ENCODE measurements at places on chromosomes 6 and 20.
A peak's percentile ranks its signal among the peaks of the same experiment; 100 is the strongest.

DNA sequence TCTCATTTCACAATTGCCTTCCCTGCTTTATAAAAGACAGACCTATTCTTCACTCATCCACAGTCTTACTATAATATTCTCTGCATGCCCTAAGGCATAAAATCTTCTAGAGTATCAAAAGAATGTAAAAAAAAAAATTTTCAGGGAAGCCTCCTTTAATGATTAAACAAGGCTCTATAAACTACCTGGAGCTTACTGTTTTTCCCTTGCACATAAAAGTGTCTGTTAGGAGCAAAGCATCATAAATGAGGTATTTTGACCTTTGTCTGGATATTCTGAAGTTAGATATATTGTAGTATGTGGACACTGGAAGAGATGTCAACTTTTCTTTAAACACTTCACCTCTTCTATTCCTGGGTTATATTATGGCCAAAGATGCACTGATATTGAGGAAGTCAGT is 97.5 kb downstream of the ARHGAP18 start:
- DNase-seq, result no peak

DNA sequence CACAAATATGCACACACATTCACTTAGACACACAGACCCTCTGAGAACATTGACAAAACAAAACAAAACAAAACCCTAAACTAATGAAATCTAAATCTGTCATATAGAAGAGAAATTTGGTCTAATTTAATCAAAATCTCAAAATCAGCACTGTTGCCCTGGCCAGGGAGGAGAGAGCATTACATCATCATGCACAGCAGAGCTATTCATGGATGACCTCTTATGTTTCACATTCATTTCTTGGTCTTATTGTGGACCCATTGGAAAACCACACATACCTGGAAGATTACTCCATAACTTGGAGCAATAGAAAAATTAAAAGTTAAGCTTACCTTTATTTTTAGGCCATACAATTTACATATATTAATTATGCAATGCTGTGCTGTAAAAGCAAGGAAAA is 1223.6 kb upstream of the GJE1 start:
- DNase-seq, result no peak

DNA sequence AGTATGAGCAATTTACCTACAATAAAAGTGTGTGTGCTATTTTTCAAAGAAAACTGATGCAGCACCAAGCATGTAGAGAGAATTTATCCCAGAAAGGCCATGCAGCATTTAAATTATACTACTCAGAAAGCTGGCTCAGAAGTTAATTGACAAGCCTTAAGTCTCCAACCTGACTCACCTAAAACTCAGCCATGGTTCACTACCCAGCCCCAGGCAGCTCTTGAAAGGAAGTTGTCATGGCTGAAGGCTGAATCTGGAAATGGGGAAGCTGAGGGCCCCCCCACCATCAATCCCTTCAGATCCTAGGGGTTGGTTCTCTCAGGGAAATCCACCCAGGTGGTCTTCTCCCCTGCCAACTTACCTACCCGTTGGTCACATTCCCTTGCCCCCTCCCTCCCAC is 19.7 kb downstream of the PPIL6 start:
- no peak for DNase-seq

GRCh38 chr6:63340351-63340750 is 20.6 kb upstream of the LGSN start:
- no peak for DNase-seq

DNA sequence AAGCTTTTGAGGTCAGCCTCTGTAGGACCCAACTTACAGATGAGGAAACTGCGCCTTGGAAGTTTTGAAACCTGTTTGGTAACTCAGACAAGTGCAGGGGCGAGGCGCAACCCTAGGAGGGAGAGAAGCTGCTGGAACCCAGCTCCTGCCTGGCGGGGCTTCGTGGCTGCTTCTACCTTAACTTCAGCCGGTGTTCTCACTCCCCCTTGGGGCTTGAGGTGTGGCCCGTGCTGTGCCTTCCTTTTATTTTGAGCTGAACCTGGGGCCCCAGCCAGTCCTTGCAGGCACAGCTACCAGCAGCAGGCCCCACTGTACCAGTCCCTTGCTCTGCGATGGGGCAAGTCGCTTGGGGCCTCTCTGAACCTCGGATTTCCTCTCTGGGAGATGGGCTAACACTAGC is 12.0 kb downstream of the RBM38 start:
- no peak for DNase-seq

DNA sequence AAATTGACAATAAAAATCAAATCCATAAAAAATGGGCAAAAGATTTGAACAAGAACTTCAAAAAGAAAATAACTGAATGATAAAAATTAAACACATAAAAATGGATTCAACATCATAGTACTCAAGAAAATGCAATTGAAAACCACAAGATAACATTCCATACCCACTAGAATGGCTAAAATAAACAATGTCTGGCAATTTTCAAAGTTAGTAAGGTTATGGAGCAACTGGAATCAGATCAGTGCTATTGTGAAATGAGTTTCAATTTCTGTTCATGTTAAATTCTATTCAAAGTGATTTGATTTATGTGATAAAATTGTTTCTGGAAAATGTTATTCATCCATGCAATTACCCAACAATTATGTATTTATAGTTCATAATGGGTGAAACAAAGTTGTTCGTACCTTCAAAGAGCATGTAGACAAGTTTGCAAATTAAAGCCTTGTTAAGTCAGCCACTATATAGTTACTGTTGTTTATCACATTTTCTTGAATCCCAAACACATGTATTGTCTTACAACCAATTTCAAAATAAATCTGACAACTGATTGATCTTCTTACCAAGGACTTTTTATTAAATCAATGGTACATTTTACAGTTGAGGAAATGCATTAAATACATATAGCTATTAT is 151.5 kb upstream of the CENPW start:
- DNase-seq, result no peak

GRCh38 chr20:4961746-4962145 is 39.6 kb downstream of the SLC23A2 start:
- DNase-seq, result no peak

GRCh38 chr6:151993364-151993763 is 185.9 kb downstream of the ESR1 start:
- no peak for DNase-seq

GRCh38 chr6:113936093-113936934 is 34.6 kb downstream of the HDAC2 start:
- peak; percentile 69 for DNase-seq

DNA sequence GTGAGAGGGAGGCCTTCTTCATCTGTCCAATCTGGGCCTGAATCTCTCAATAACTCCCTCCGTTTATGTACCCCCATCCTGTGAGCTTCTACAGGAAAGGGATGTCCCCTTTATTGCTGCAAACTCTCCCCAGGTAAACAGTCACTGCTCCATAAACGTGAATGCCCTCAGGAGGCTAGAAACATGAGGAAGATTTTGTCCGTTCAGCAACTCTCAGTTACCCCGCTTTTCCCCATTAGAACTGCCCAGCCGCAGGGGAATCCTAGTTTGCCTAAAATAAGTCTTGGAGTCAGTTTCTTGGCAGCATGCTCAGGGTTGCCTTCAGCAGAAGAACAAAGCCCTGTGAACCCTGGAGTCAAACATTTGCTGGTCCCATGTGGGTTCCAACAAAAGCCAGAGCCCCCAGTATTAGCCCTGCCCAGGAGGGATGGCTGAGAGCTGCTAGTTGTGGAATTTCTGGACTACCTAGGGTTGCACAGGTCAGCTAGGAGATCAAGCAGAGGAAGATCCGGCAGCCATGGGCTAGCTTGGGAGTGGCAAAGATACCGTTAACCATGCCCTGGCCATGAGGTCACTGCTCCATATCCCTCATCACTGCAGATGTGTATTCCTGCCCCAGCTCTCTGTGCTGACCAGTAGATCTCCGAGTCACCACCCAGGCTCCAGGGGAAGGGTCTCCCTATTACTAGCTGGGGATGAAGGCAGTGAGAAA is 640 bp downstream of the LRRN4 start:
- DNase-seq, result no peak

- DNase-seq, result no peak
Observed at GRCh38 chr6:82840571-82840970, 225.1 kb downstream of the UBE3D start.

DNA sequence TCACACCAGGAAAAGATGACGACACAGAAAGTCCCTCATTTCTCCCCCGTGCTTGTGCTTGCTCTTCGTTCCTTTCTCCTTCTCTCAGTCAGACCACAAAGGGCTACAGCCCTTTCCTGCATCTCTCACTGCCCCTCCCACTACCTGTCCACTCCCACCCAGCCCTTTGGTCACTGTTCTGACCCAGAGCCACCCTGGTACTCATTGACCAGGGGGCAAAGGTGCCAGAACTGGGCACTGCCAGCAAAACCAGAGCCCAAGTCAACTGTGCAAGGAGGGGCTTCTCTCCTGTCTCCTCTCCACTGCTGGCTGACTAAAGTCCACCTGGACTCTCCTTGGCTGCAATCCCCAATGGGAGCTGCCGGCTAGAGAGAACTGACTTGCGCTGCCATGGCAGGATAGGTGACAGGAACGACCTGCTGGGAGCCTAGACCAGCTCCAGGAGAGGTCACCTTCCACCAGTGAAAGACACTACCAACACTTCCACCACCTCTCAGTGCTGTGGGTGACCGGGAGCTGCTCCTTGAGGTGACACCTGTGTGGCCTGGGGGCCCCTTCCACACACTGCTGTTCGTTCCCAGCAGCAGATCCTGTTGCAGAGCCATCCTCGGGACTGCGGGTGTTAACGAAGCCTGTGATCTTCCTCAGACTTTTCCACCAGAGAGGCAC is 32.8 kb downstream of the KCNK17 start:
- DNase-seq, result no peak

GRCh38 chr6:27863962-27864905 is 48.0 kb downstream of the OR2B2 start:
- no peak for DNase-seq

- DNase-seq, result no peak
Observed at GRCh38 chr6:167293590-167294091, 2.5 kb downstream of the UNC93A start.

GRCh38 chr6:79453558-79454042 is 83.6 kb downstream of the LCA5 start:
- DNase-seq, result no peak

DNA sequence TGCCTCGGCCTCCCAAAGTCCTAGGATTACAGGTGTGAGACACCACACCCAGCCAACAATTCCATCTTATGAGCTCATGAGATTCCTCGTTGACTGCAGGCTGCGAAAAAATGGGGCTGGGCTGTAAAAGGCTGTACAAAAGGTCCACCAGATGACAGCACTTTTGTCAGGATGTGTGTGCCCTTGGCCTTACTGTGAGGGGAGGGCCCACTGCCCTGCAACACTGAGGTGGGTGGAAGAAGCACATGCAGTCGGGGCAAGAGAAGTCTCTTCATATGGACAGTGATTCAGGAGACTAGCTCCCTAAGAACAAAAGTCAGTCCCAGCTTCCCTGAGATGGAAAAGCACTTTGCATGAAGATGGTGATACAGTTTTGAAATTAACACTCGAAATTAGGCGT is 50.5 kb downstream of the KCTD20 start:
- no peak for DNase-seq

- no peak for DNase-seq
Observed at GRCh38 chr6:79756496-79756895, 125.4 kb downstream of the SH3BGRL2 start.

DNA sequence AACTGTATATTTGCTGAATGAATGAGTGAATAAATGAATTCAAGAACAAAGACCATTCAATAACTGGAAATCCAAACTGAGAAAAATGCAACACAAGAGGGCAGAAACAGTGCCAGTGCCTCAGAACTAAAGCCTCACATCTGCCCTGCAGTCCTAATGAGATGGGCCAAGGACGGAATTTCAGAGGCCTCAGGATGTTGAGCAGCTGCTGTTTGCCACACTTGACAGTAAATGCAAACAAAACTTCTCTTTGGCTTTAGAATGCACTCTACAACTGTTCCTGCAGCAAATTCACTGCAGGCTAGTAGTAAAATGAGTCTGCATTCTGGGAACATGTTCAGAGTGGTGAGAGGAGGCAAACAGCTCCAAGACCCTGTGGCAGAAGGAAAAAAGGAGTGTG is 177.6 kb upstream of the LRFN2 start:
- DNase-seq, result peak; percentile 17

GRCh38 chr6:132399376-132400074 is 1.8 kb downstream of the MOXD1 start:
- DNase-seq, result no peak

DNA sequence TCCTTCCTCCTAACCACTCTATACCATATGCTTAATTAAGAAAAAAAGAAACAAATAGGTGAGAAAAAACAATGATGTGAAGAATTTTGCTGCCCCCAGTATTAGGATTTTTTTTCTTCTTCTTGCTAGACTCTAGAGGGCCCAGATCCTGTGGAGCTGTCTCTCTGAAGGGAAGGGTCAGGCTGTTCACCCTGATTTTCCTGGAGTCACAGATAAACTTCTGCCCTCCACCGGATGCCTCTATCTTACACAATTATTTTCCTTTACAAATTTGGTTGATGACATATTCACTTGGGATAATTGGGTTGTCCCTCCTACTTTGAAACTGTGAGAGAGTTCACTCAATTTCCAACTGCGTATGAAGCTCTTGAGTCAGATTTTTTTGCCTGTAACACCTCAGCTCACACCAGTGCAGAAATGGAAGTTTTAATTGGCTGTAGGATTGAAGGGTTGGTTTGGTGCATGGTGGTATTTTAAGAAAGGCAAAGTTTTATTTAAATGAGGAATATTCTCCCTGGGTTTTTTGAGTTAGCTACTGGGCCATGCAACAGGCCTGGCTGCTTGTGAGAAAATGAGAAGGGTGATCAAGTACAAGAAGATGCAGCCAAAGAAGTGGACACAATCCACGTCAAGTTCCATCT is 73.7 kb upstream of the ESR1 start:
- DNase-seq, result no peak

- no peak for DNase-seq
Observed at GRCh38 chr20:51444467-51444866, 98.1 kb downstream of the NFATC2 start.

DNA sequence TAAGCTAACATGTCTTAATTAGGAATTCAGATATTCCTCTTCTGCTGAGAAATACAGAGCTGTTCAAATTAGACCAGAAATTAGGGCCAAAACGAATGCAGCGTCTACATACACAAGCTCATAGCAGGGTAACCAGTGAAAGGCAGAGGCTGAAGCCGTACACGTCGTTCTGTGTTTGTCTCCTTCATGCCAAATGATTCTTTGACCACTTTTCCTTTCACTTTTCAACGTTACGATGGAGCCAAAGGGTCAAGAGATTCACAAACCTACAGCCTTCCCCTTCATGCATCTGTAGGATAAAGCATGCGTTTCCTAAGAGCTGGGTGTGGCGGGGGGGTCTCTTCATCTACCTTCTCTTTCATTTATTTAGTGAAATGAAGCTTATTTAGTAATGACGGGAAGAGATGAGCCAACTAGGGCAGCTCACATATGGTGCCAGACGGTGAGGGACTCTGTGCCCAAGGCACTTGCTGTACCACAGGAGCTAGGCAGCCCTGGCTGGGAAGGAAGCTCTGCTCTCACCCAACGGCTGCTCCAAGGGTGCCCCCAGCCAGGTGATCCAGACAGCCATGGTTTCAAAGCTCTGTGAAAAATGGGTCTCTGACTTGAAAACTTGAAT is 178.0 kb downstream of the ATXN1 start:
- no peak for DNase-seq
